ENCODE measurements at places on chromosomes 7 and 10. TPM values are rescaled to one million over a fixed set of nuclear protein-coding genes. Genes with fewer than 3 reads are reported as not detected.

- H3K27ac ChIP-seq, result no peak overlapping the region
- no peak overlapping the region for H3K4me3 ChIP-seq
- H3K4me1 ChIP-seq, result no peaks in the 10 kb centered on the region
- H3K27me3 ChIP-seq, result no peaks in the 10 kb centered on the region
These were observed 220.0 kb upstream of the LRRN3 start for GRCh38 chr7:110870926-110871325.

DNA sequence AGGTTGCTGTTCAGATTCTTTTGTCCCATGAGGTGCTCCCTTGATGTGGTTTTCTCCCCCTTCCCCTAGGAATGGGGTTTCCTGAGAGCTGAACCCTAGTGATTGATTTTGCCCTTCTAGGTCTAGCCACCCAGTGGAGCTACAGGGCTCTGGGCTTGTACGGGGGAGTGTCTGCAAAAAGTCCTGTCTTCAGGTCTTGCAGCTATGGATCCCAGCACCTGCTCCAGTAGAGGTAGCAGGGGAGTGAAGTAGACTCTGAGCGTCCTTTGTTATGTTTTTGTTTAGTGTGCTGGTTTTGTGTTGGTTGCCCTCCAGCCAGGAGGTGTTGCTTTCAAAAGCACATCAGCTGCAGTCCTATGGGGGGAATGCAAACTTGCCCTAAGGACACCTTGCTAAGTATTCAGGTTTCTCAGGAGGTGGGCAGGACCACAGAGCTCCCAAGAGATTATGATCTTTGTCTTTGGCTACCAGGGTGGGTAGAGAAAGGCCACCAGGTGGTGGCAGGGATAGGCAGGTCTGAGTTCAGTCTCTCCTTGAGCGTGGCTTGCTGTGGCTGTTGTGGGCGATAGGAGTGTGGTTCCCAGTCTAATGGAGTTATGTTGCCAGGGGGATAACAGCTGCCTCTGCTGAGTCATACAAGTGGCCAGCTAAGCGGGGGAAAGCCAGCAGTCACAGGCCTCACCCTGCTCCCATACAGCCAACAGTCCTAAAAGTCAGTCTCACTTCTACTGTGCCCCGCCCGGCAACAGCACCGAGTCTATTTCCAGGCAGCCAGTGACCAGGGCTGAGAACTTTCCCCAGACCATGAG lies 92.4 kb upstream of the JCAD start:
- H3K4me3 ChIP-seq, result no peak overlapping the region
- DNase-seq, result no peak
- H3K36me3 ChIP-seq, result no peaks in the 10 kb centered on the region
- peaks cover 4% of the 10 kb centered on the region for H3K4me1 ChIP-seq
- no peak overlapping the region for H3K27ac ChIP-seq
- H3K27me3 ChIP-seq, result peaks cover 2% of the 10 kb centered on the region

- no peak for DNase-seq
- peaks cover 11% of the 10 kb centered on the region for H3K27me3 ChIP-seq
- H3K4me3 ChIP-seq, result peak overlapping the region; percentile 97
- peaks cover 17% of the 10 kb centered on the region for H3K36me3 ChIP-seq
These were observed 6.0 kb downstream of the SKIDA1 start for GRCh38 chr10:21519397-21519933.

The ZNF467 gene
- total RNA-seq, result 64.2 TPM

DNA sequence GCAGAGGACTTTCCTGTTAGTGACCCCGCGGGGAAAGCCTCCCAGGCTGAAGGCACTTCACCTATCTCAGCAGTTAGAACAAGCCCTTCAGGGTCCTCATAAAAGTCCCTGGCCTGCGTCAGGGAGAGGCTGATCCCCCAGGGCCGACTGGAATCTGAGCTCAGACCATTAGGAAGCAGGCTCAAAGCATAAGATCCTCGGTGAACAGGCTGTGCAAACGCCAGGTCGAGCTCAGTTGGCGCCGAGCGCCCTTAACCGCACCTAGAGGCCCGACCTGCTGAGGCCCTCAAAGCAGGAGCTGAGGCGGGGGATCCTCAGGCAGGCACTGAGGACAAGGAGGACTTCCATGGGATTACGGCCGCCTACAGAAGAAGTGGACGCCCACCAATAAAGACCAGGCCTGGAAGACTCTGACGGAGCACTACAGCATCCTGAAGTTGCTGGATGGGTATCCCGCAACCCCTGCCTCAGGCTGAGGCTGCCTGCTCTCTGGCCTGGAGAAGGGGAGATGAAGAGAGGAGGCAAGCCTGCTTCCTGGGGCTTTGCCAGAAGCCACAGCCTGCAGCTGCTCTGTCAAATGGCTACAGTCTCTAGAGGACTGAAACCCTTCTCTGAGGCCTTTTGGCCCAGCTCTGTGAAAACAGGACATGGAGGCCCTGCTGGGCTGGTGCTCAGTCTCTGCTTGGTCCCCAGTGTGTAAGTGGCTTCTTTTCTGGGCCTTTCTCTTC lies 29.9 kb downstream of the LIPJ start:
- H3K27ac ChIP-seq, result no peak overlapping the region
- no peak for DNase-seq
- no peak overlapping the region for H3K4me3 ChIP-seq
- no peaks in the 10 kb centered on the region for H3K4me1 ChIP-seq
- no peaks in the 10 kb centered on the region for H3K36me3 ChIP-seq

The POU6F2 gene
- total RNA-seq, result 1.1 TPM

The LLCFC1 gene
- not detected for total RNA-seq

GRCh38 chr10:93437086-93437945 lies 44.8 kb downstream of the MYOF start:
- peak; percentile 24 for DNase-seq
- H3K4me1 ChIP-seq, result peaks cover 39% of the 10 kb centered on the region
- H3K4me3 ChIP-seq, result peak overlapping the region; percentile 62
- peak overlapping the region; percentile 98 for H3K27ac ChIP-seq
- no peaks in the 10 kb centered on the region for H3K36me3 ChIP-seq

The DYNC1I1 gene
- 3.1 TPM for total RNA-seq

The FAM13C gene
- 57.9 TPM for total RNA-seq

DNA sequence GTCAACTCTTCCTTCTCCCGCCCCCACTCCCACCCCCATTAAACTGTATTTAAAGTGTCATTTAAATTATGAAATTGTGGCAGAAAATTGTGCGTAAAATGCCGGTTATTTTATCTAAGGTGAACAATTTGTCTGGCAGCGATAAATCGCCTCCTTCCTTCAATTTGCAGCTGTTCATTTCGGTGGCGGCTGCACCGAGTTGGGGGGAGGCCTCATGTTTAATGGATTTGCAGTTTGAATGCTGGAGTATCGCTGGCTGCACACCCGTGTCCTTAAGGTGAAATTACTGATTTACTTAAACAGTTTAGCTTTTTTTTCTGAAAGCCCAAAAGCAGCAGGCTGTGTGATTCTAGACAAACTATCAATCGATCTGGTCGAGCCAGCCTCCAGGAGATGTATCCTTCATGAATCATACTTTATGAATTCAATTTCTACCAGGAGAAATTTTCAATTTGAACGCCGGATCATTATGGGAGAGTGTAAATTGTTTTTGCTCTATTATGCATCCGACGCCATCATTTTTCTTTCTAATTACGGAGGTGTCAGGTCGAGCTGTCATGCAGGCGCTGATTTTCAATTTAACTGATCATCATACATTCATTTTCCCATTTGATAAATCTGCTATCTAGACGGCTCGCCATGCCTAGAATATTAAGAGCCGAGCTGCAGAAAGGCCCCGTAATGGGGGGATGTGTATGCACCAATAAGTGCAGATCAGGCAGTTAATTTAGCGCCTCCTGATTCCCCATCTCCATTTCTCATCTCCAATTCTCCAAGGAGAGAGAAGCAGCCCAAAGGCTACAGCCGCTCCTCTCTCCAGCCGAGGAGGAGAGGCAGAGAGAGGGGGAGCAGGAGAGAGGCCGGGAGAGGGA lies 6.5 kb downstream of the UNCX start:
- no peak overlapping the region for H3K27ac ChIP-seq
- H3K36me3 ChIP-seq, result peaks cover 5% of the 10 kb centered on the region
- H3K4me1 ChIP-seq, result peaks cover 11% of the 10 kb centered on the region

The CNPY1 gene
- not detected for total RNA-seq

The PNLIPRP1 gene
- not detected for total RNA-seq

- H3K4me1 ChIP-seq, result peaks cover 27% of the 10 kb centered on the region
- peaks cover 25% of the 10 kb centered on the region for H3K36me3 ChIP-seq
- DNase-seq, result no peak
- H3K27ac ChIP-seq, result peak overlapping the region; percentile 65
- H3K27me3 ChIP-seq, result peaks cover 5% of the 10 kb centered on the region
These were observed 93.8 kb downstream of the ZRANB1 start for GRCh38 chr10:125035588-125036295.

DNA sequence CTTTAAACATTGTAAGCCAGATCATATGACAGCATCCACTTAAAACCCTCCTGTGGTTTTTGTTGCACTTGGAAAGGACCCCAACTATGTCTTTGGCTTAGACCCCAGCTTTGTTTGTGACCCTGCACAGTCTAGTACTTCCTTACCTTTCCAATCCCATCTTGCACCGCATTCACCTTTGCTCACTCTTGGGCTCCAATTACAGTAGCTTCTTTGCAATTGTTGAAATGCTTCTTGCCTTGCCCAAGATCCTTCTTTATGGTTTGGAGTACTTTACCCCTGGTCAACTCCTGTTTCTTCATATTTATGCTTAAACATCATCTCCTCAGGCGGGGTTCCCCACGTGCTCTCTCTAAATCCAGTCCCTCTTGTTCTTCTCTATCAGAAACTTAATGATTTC lies 162.6 kb downstream of the PTEN start:
- no peak overlapping the region for H3K27ac ChIP-seq
- peaks cover 6% of the 10 kb centered on the region for H3K27me3 ChIP-seq
- H3K36me3 ChIP-seq, result no peaks in the 10 kb centered on the region

The CHST3 gene
- 3.8 TPM for total RNA-seq

- peaks cover 13% of the 10 kb centered on the region for H3K4me1 ChIP-seq
- H3K27ac ChIP-seq, result no peak overlapping the region
- no peaks in the 10 kb centered on the region for H3K27me3 ChIP-seq
- no peak for DNase-seq
- H3K36me3 ChIP-seq, result no peaks in the 10 kb centered on the region
These were observed 36.2 kb downstream of the WASL start for GRCh38 chr7:123712619-123713018.

DNA sequence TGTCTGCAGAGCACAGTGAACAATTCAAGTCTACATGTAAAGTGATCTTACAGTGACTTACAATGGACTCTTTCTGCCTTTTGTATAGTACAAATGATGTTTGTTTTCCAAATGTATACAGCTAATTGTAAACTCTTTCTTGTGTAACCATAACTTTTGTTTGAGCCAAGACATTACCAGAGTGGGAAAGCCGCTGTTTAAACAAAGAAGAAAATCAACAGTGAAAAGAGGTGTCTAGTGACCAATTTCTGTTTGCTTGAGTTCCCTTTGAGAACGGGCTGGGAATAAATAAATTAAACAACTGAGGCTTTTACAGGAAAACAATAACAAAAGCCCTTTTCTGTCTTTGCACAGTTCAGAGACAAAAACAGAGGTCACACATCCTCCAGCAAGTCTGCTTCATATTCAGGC lies 1163.4 kb downstream of the CNTNAP2 start:
- H3K27ac ChIP-seq, result no peak overlapping the region
- H3K4me3 ChIP-seq, result no peak overlapping the region
- peaks cover 2% of the 10 kb centered on the region for H3K27me3 ChIP-seq
- no peak for DNase-seq
- no peaks in the 10 kb centered on the region for H3K4me1 ChIP-seq
- H3K36me3 ChIP-seq, result no peaks in the 10 kb centered on the region

All from endothelial cell (in vitro differentiated cells).